ENCODE measurements at places on chromosomes 7 and 10.

- no peak for DNase-seq
Measured at GRCh38 chr10:87886635-87887034, 23.2 kb downstream of the PTEN start.

GRCh38 chr10:103556383-103557007 lies 63.0 kb downstream of the NEURL1 start:
- DNase-seq, result no peak

DNA sequence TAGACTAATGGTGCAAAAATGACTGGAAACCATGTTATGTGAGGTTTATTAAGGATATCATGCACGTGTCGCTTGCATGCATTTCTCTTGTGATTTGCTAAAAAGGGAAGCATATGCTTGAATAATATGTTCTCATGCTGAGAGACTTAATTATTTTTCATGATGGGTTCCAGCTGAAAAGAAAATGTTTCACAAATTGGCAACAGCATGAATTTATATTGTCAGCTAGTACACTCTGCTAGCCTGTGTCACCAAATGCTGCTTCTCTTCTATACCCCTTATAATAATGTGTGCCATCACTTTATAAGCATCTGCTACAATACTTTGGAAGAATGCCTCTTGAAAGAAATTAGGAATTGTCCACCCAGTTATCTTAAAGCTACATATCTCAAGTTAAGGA lies 63.0 kb downstream of the GNAI1 start:
- no peak for DNase-seq

- no peak for DNase-seq
Measured at GRCh38 chr10:93248583-93249227, 175.0 kb downstream of the CYP26A1 start.

DNA sequence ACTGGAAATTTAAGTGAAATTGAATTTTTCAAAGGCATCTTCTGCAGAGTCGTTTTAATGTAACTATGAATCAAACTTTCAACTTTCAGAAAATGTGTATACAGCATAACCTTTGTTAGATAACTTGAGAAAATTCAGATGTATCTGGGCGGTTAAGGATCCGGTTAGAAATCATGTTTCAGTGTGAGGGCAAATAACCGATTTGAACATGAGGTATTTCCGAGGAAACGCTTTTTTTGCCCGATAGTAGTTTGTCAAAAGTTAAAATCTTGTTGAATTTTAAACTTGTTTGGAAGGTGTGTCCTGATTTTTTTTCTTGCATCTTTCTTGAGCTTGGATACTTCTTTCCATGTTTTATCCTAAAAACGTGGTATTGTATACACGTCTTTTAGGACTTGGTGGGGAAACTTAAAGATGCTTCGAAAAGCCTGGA lies 1.3 kb upstream of the BMI1 start:
- DNase-seq, result no peak

DNA sequence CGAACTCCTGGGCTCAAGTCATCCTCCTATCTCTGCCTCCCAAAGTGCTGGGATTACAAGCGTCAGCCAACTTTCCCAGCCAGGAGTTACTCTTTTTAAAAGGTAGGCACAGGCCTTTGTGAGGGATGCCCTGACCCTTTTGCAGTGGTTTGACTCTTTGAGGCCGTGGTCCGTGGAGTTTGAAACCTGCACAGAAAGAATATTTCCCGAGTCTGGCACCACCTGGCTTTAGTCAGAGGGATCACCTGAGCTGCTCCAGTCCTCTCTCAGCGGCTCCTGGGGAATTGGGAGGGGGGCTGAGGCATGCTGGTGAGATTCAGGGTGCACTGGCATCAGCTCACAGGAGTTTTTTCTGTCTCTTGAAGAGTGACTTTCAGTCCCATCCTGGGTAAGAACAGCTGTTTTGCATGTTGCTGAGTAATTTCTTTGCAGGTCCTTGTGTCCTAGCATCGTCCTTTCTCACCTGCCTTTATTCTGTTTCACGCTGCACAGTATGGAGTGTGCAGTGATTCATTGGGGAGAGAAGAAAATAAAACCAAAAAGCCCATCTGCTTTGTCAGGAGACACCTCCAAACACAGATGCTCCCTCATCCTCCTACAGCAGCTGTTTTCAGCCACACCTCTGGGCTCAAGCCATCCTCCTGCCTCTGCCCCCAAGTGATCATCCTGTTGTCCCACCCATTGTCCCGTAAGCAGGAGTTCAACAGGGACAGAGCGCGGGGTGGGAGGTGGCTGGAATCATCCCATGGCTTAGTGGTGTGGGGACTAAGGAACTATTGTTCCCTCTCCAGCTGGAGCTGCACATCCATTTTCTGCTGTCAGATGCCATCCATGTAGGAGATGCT lies 284.7 kb downstream of the CAMK1D start:
- DNase-seq, result no peak

GRCh38 chr7:148664324-148664723 lies 34.4 kb upstream of the CUL1 start:
- no peak for DNase-seq

GRCh38 chr10:43794181-43794815 lies 145.6 kb upstream of the ZNF32 start:
- no peak for DNase-seq

DNA sequence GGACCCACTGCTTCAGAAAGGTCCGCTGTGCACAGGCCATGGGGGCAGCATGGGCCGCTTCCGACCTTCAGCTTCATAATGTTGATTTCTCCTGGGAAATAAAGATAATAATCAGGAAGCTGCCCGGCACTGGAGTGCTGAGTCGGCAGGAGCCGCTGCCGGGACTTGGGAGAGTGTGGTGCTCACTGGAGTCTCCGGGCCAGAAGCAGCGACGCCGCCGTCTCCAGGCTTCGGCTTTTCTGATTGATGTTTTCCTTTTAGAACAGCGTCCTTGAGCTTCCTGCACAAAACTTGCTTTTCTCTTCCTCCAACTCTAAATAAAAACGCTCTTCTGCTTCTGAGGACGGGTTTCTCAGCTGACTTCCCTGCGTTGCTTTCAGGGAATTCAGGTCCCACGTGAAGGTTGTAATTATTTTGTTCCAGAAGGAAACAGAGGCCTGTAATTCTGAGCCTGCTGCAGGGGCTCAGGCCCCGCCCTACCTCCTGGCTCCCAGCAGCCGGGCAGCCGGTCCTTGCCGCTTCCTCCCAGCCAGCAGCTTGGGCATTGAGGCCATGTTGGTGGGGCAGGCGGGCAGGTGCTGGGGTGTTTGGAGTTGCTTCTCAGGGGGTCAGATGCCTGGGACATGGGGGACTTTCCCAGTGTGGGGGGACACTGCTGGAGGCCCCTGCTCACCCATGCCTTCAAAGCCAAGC lies 14.7 kb downstream of the PWWP2B start:
- DNase-seq, result no peak

DNA sequence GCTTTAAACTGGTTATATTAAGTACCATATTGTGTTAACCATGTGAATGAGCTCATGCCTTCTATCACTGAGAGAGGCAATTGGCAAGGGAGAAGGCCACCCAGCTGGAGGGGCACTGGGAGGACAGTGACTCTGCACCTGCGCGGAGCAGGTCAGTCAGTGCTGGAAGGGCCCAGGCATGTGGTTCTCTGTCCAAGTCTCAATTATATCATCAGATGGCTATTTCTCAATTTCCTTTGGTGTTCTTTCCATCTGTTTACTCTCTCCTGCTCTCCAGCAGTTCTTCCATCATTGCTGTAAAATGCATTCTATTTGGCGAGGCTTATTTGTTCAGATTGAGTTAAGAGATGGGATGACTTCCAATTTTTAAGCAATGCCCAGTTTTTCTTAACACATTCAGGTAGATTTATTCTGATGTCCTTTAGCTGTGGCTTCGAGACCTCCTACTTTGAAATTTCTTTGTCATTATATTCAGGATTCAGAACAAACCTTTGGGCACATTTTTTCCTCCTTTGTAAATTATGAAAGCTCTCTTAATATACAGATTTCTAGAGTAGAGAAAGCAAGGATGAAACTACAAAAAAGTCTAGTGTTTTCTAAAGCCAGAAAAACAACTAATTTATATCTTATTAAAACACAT lies 159.3 kb downstream of the BMPER start:
- no peak for DNase-seq

DNA sequence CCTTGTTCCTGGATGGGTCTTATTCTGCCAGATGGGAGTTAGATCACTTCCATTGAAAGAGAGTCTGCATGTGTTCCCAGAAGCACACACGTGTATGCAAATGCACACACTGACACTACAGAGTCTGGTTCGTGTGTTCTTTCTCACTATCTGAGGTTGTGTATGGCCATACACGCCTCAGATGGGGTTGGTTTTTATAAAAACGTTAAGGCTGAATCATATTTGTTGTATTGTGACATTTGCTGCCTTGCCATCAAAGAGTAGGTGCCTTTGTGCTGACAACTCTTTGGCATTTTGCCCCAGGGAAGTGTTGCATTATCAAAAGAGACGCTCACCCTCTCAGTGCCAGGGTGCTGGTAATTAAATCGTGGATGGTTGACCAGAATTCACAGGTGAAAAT lies 37.7 kb upstream of the HDAC9 start:
- no peak for DNase-seq

DNA sequence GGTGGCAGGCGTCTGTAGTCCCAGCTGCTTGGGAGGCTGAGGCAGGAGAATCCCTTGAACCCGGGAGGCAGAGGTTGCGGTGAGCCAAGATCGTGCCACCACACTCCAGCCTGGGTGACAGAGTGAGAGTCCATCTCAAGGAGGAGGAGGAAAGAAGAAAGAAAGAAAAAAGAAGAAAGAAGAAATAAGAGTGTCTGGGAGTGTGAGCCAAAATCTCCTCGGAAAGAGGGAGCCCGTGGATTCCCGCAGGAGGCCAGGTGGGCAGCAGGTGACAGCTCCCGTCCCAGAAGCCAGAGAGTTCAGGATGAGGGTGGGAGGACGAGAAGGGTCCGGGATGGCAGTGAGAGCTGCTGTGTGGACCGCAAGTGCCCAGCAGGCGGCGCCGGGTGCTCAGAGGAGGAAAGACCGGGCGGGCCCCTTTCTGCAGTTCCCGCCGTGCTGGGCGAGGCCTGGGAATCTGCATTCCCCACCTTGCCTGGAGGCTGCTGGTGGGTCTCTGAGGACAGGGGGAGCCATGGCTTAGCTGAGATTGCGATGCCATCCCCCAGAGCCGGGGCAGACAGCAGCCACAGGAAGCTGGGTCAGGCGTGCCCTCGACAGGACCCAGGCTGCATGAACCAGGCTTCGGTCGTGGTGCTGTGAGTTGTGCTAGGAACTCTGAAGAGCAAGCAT lies 17.1 kb upstream of the AMZ1 start:
- DNase-seq, result peak; percentile 40
